T-cell (primary cell): ENCODE measurements at places on chromosomes 2 and 18.

DNA sequence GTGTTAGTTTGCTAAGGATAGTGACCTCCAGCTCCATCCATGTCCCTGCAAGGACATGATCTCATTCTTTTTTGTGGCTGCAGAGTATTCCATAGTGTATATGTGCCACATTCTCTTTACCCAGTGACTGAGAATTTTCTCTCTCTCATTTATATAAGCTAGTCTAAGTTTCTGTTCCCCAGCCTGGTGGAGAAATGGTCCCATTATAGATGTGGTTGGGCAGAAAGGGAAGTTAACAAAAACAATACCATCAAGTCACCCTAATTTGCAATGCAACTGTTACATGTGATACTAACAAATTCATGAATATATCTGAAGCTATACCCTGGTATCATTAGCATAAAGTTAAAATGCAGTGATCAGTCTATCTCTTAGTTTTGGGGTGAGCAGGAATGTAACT, 54.0 kb downstream of the DNER start:
- no peaks in the 10 kb centered on the region for H3K36me3 ChIP-seq
- H3K27ac ChIP-seq = no peak overlapping the region
- H3K4me1 ChIP-seq = no peaks in the 10 kb centered on the region

- H3K4me1 ChIP-seq = peaks cover 16% of the 10 kb centered on the region
- H3K36me3 ChIP-seq = no peaks in the 10 kb centered on the region
- DNase-seq = no peak
- peak overlapping the region; percentile 60 for H3K4me3 ChIP-seq
- peaks cover 13% of the 10 kb centered on the region for H3K27me3 ChIP-seq
- H3K27ac ChIP-seq = no peak overlapping the region
These were observed 972 bp upstream of the CELF4 start for GRCh38 chr18:37566479-37567060.

GRCh38 chr2:207983641-207984042, 41.7 kb downstream of the PLEKHM3 start:
- no peak overlapping the region for H3K27ac ChIP-seq
- H3K4me1 ChIP-seq = no peaks in the 10 kb centered on the region
- H3K36me3 ChIP-seq = no peaks in the 10 kb centered on the region
- no peak for DNase-seq
- no peaks in the 10 kb centered on the region for H3K27me3 ChIP-seq

DNA sequence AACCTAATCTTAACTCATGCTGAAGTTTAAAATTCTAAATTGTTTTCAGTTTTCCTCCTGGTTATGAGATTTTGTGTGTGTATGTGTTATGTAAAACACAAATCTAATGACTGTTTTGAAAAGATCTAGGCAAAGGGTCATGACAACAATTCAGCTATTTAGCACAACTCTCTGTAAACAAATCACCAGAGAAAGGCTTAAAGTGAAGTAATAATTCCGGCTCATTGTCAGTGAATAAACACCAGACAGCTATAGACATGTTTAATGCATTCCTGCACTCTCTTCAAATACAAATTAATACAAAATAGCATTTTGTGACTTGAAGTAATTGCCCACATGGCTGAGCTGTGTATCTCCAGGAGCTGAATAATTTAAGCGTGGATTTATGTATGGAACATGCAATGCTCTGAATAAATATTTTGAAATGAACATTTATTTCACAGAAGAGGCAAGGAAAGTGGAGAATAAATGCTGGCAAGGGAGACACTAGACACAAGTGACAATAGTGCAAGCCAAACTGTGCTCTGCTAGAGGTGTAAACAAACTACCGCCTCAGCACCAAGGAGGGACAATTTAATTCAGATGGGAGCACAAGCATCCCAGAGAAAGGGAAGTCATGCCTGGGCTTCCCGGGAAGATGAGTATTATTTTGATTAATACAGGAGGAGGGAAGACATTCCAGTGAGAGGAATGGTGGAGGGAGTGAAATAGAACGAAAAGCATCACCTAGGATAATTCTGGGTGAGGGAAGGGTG, 133.6 kb upstream of the XPO1 start:
- H3K4me1 ChIP-seq = no peaks in the 10 kb centered on the region
- H3K36me3 ChIP-seq = no peaks in the 10 kb centered on the region
- H3K4me3 ChIP-seq = no peak overlapping the region
- H3K27me3 ChIP-seq = no peaks in the 10 kb centered on the region
- H3K27ac ChIP-seq = peak overlapping the region; percentile 74
- no peak for DNase-seq

DNA sequence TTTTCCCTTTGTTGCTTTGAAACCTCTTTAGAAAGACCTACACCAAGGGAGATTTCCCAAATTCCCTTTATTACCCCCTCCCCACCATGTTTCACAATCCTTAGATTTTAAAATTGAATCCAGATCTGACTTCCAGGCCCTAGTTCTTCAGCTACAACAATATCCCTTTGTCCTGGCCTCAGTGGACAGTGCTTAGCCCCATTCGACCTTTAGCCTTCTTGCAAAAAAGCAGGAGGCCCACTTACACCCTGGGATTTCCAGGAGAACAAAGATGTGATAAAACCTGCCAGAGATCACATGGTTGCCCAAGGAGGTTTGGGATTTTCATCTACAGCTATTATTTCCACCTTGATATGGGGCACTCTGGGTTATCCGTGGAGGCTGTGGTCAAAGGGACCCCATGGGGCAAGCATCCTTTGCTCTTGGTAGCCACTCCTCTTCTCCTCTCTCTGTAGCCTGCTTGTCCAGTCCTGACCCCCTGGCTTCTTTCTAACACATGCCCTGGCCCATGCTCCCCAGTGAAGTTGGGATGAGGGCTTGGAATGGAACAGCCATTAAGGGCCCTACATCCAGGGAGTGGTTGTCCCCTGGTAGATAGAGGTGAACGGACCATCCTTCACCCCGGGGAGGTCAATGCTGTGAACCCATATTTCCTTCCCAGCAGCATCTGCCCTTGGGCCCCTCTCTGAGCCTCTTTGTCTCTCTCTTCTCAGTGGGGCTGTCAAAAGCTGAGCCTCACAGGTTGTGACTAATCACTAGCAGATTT, 267.4 kb downstream of the DYSF start:
- H3K4me1 ChIP-seq = no peaks in the 10 kb centered on the region
- H3K36me3 ChIP-seq = no peaks in the 10 kb centered on the region
- H3K27ac ChIP-seq = no peak overlapping the region
- H3K4me3 ChIP-seq = no peak overlapping the region
- no peak for DNase-seq
- peaks cover 11% of the 10 kb centered on the region for H3K27me3 ChIP-seq
